ENCODE measurements at places on chromosomes 2 and 18.

DNA sequence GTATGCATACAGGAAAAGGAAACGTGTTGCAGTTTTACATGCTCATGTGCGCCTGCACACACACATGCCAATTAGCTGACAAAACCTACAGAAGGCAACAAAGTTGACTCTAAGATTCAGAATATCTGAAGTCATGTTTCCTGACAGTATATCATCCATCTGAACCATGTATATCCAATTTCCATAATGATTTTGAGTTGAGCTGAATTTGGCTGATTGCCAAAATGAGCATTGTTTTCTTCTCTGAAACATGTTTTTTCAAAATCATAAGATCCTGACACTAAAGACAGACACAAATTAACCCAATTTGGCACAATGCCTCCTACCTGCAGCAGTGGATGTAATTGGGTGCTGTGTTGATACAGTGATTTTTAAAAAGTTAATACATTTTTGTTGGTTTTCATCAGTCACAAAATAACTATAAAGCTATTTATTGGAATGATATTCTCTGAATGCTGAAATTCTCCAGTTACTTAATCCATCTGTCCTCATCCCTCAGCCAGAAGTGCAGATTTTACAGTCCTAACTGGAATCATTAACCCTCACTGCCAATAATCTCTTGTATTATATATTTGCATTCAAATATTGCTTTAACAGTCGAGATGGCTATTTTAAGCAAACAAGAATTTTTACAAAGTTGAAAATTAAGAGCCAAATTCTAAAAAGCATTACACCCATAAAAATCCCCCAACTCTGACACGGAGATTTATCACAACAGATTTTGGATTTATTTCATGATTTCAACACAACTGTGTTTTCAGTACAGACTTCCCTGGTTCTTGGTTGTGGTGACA is 161.7 kb upstream of the LMAN1 start:
- no peak for DNase-seq

DNA sequence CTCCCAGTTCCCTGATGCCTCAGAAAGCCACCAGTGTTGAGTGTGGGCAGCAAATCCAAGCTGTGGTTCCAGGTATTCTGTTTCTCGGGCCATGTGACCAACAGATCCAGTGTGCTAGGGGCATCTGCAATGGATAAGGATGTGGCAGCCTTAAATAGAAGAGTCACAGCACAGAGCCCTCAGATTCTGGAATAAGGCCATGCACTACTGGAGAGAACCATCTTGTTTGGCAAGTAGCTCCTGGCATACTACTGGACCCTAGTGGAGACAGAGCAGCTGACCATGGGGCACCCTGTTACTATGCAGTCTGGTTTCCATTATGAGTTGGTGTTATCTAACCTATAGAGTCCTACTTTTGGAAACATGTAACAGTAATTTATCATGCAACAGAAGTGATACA is 53.3 kb upstream of the ZBTB7C start:
- DNase-seq = no peak

- DNase-seq = no peak
These were observed 237.2 kb downstream of the INSIG2 start for GRCh38 chr2:118325321-118325955.

DNA sequence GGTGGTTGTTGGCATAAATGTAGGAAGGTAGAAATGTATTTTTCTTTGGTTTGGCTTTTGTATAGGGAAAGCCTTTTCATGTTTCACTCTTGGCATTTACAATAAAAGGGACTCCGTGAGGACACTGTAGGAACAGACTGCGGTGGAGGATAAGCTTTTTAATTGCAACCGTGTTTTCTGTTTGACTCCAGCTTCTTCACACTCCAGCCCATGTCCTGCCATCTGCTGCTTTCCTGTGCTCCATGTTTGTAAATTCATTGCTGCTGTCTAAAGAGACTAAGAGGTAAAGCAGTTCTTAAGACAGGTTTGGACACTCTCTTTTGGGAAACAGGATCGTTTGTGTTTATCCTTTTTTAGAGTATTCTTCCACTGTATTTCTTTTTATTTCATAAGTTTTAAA is 33.3 kb downstream of the WDR75 start:
- no peak for DNase-seq

- DNase-seq = no peak
These were observed 11.0 kb downstream of the RAB11FIP5 start for GRCh38 chr2:73101626-73102256.

DNA sequence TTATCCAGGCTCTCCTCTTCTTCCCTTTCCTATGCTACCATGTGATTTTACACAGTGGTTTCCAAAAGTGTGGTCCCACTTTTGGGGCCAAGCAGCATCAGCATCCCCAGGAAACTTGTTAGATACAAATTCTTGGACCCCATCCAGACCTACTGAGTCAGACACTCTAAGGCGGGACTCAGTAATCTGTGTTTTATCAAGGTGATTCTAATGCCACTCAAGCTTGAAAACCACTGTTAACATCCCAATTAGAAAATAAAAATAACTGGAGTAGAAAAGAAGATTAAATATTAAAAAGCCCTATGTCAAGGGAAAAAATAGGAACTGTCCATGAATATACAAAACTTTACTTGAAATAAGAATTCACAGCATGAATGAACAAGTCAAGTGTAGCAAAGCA is 10.8 kb downstream of the DSG2 start:
- DNase-seq = no peak

DNA sequence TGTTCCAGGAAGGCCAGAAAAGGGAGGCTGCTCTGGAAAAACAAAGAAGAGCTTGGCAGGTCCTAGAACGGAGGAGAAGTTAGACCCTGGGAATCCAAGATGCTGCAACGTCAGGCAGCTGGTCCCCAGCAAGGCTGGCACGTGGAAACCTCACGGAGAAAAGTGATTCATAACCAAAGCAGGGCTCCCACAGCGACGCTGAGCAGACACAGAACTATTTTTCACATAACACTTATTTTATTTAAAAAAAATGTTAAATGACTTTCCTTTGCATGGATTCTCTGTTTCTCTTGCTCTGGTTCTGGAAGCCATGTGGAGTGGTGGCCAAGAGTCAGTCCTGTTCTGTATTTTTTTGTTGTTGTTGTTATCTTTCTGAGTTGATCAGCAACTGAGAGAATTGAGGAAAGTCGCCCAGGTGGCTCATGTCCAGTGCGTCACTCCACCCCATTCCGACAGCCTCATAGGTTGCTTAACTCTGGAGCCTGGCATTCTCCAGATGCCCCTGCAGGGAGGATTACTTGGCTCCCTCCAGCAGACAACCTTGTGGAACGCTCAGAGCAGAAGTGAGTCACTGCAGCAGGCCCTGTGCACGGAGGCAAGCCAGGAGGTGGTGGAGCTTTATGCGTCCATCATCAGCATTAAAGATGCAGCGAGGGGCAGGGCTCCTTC is 229.9 kb upstream of the HDAC4 start:
- DNase-seq = no peak

GRCh38 chr2:17793296-17793695 is 23.0 kb upstream of the MSGN1 start:
- no peak for DNase-seq

GRCh38 chr18:3380384-3380961 is 69.5 kb upstream of the TGIF1 start:
- no peak for DNase-seq

- no peak for DNase-seq
These were observed 127.6 kb upstream of the TWIST2 start for GRCh38 chr2:238720232-238720672.

DNA sequence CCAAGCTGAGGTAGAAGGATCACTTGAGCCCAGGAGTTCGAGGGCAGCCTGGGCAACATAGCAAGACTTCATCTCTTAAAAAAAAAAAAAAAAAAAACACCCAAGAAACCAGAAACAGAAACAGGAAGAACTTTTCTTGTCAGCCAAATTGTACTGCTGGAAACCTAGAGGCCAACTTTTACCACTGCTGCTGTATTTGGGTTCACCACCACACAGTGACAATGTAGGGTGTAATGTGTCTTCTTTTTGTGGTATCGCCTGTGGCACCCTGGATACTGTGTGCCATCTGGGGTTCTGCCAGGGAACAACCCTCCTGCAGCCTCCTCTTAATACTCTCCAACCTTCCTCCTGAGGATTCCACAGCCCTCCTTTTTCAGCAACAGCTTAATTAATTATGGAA is 72.6 kb downstream of the STK39 start:
- no peak for DNase-seq

GRCh38 chr2:237209885-237210284 is 124.2 kb downstream of the COPS8 start:
- DNase-seq = no peak

GRCh38 chr2:185857691-185858090 is 119.1 kb downstream of the FSIP2 start:
- no peak for DNase-seq

- DNase-seq = no peak
These were observed 173.6 kb downstream of the LDLRAD4 start for GRCh38 chr18:13392029-13392750.

DNA sequence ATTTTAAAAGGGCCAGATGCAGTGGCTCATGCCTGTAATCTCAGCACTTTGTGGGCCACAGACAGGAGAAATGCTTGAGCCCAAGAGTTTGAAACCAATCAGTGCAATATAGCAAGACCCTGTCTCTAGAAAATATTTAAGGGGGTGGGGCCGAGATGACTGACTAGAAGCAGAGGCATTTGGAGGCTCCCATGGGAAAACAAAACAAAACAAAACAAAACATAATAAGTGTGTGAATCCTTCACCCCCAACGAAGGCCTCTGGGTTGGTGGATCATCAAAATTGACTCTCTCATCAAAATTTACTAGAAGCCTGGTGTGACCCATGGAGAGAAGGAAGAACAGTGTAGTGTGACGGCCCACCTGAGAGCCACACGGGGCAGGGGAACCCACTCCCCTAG is 560.9 kb downstream of the LRP1B start:
- DNase-seq = no peak

GRCh38 chr18:24472591-24472990 is 12.2 kb downstream of the HRH4 start:
- no peak for DNase-seq

DNA sequence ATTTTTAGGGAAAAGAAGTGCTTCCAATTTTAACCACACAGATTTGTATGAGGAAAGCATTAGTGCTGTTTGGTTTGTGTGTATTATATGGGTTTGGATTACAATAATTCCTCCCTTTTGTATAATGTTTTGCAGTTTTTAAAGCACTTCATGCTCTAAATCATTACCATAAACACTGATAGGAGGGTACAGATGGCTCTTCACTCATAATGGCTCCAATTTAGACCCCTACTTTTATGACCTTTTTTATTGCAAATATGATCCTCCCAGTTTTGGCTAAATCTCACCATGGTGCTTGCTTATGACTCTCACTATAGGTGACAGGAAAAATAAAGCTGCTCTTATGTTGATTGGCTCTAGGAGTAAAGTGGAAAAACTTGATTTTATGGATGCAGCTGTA is 23.8 kb upstream of the TMEM17 start:
- DNase-seq = no peak

GRCh38 chr2:219525533-219526232 is 11.4 kb downstream of the ASIC4 start:
- DNase-seq = no peak

GRCh38 chr18:46910856-46911255 is 6.5 kb downstream of the PIAS2 start:
- no peak for DNase-seq

DNA sequence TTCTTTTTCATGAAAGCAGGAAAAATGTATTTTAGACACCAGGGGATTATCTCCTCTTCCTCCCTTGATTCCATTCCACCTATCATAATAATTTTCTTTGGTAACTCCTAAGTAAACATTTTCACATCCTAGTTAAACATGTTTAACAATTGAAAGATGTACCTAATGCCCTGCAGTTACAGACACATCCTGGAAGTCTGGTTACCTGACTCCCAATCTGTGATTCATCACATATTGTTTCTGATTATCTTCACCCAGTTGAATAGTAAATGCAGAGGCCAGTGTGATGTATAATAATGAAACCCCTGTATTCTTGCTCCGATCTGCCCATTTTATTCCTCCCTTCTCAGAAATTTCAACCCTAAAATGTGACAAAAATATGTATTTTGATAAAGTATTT is 1237.6 kb upstream of the LRRTM1 start:
- no peak for DNase-seq

DNA sequence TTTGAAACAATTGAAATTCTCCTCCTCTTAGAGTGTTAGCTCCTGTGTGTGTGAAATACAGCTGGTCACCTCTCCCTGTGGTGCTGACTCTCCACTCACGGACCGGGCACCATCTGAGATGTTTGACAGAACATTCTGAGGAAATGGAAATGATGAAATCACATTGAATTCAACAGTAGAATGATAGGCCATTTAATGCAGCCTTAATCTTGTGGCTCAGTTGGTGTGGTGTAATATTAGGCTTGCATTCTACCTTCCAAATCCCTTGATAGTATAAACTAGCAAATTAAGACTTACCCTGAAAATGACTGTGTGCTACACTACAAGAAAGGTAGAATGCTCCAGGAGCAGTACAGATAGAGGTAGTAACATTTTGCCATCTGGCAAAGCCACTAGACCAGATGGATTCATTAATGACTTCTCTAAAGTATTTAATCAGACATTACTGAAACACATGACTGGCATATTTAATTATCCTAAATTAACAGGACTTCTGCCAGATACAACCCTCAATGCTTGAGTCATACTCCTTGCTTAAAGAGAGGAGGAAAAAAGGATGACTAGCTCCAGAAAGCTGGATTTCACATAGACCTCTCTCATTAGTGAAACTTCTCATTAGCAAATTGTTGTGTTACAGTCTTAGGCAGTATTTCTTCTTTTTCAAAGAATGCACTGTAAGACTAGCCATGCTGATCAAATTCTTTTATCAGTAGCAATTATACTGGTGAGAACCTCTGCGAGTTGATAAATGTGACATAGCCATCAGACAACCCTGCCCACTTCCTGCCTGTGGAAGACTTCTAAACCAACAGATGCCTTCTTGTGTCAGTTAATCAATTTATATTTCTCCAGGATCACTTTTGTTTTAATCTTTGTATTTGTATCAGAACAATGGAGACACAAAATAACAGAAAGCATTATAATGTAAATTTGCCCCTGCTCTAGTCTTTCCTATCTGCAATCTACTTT is 80.6 kb downstream of the EML6 start:
- no peak for DNase-seq

DNA sequence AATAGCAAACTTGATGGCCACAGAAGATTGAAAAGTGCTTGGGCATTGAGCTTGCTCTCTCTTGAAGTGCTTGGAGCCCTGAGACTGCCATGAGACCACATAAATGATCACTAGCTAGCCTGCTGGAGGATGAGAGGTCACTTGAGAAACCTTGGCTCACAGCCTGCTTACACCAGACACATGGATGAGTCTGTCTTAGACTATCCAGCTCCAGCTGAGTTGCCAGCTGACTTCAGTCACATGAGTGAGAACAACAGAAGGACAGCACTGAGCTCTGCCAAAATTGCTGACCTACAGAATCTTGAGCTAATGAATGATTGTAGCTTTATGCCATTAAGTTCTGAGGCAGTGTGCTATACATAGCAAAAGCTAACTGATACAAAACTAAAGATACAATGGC is 18.1 kb downstream of the NABP1 start:
- no peak for DNase-seq

DNA sequence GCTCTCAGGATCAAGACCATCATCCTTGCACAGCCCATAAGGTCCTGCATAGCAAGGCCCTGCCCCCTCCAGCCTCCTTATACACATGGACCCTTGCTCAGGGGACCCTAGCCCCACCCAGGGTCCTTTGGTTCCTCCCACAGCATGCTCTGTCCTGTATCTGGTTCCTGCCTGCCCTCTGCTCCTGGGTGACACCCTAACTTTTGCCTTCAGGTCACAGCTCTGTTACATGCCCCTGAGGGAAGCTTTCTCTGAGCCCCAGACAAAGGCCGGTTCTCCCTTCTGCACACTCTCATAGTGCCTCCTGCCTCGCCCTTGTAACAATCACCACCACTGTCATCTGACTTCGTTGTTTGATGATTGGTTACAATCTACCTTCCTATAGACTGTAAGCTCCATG is 204.8 kb downstream of the SMAD2 start:
- DNase-seq = no peak
